ENCODE measurements at places on chromosomes 6 and 20.

- DNase-seq, result no peak
Measured at GRCh38 chr6:53608396-53608795, 57.2 kb downstream of the KLHL31 start.

GRCh38 chr6:37861452-37861851, 41.9 kb downstream of the ZFAND3 start:
- DNase-seq, result no peak

- no peak for DNase-seq
Measured at GRCh38 chr6:107571354-107571753, 81.4 kb downstream of the SOBP start.

GRCh38 chr20:46646659-46647380, 4.4 kb downstream of the SLC13A3 start:
- DNase-seq, result no peak

- no peak for DNase-seq
Measured at GRCh38 chr6:85396159-85396808, 53.6 kb upstream of the NT5E start.

GRCh38 chr20:56409521-56409920, 2.5 kb upstream of the CASS4 start:
- no peak for DNase-seq

DNA sequence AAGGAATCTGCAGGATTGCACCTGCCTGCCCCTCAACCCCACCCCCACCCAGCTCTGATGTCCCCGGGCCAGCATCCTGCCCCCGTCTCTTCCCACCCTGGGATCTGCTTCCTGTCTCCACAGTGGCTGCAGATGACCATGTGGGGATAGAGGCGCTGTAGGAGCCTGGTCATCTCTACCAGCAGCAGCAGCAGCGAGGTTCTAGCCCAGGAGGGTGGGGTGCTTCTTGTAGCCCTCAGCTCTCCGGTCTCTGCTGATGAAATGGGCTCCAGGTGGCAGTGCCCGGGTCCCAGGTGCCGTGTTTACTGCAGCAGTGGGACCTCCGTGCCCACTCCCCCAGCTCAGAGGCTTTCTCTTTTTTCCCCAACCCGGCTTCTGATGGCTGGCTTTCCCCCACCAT, 25.2 kb downstream of the CAPN11 start:
- DNase-seq, result no peak

DNA sequence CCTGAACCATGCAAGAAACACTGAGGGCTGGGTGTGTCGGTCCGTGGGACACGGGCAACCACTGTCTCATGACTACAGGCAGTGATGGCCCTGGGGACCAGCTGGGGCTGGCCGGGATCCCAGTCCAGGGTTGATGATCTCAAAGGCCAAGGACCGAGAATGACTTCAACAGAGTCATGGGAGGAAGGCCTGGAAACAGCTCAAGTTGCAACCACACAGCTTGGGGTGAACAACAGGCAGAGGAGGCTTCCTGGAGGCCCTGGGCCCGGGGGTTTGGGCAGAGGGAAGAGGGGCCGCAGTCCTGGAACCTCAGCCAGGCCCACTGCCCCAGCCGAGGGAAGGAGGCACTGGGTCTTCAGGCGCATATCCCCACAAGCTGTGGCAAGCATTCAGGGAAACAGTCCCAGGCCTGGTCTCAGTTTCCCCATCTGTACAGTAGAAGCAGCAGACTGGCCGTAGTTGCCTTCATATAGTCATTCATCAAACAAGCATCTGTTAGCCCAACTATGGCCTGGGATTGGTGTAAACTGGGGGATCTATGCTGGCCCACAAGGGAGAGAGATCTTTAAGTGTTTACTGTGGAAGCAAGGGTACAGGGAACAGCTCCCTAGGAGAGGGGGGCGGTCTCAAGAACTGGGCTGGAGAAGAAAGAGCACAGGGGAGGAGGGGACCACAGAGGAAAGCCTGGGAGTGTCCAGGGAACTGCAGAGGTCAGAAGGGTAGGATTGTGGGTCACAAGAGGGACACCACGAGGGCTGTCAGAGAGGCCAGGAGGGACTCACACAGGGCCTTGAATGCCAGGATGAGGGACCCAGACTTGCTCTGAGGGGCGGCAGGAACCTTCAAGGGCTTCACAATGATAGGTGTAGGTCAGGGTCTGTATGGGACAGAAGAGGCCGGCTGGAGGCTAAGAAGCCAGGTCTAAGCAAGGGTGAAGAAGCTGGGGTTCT, 2.1 kb downstream of the MYL9 start:
- DNase-seq, result no peak

DNA sequence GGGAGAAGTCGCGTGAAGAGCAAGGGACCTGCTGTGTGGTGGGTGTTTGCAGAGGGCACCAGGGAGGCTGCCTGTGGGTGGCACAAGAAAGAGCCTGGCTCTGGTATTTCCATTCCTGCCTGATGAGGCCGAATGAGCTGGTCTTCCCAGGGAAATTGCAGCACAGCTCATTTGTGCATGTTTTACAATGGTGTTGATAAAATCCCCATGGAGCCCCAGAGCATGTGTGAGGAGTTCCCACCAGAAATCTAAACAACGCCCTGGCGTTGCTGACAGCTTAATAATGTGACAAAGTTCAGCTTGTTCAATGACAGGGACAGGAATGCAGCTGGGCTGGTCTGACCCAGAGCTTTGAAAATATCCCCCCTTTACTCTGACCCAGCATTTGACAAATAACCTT, 135.5 kb downstream of the CLIC5 start:
- DNase-seq, result no peak

- no peak for DNase-seq
Measured at GRCh38 chr20:62220666-62221568, 839 bp upstream of the HRH3 start.

DNA sequence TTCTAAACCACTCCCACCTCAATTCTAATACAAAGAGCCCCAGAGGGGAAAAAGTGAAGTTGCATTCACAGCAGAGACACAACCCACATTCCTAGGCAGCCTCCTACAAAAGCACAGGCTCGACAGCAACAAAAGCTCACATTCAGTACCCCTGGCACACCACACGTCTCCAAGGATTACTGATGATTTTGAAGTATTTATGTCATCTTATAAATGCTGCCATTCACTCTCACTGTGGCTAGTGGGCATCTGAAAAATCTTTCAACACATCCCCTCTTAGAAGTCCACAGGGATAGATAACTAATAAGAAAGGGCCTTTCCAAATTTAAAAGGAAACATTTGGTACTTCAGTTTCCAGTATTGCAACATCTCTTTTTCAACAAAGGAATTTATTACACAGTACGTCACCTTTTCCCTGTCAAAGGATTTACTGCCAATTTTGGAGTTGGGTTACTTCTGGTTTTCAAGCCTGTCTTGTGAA, 146.7 kb downstream of the TASP1 start:
- DNase-seq, result no peak

GRCh38 chr6:29589423-29590048, 4.6 kb downstream of the OR2H2 start:
- DNase-seq, result peak; percentile 4

- no peak for DNase-seq
Measured at GRCh38 chr6:142886431-142887170, 58.4 kb downstream of the HIVEP2 start.

DNA sequence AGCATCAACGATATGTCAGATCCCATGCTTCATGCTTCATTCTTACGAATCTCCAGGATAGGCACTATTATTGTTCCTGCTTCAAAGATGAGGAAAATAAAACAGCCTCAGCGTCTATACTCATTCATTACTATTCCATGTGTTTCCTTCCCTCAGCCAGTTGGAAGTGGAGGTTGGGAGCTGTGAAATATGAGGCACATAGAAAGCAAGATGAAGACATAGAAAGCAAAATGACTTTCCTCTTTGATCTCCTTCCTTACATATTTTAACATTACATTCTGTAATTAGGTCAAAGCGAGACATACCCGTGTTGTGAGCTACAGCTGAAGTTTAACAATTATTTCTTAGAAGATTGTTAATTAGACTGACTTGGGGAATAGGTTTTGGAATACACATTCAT, 125.4 kb downstream of the FYN start:
- no peak for DNase-seq

GRCh38 chr20:19934792-19935491, 82.2 kb upstream of the NAA20 start:
- no peak for DNase-seq

DNA sequence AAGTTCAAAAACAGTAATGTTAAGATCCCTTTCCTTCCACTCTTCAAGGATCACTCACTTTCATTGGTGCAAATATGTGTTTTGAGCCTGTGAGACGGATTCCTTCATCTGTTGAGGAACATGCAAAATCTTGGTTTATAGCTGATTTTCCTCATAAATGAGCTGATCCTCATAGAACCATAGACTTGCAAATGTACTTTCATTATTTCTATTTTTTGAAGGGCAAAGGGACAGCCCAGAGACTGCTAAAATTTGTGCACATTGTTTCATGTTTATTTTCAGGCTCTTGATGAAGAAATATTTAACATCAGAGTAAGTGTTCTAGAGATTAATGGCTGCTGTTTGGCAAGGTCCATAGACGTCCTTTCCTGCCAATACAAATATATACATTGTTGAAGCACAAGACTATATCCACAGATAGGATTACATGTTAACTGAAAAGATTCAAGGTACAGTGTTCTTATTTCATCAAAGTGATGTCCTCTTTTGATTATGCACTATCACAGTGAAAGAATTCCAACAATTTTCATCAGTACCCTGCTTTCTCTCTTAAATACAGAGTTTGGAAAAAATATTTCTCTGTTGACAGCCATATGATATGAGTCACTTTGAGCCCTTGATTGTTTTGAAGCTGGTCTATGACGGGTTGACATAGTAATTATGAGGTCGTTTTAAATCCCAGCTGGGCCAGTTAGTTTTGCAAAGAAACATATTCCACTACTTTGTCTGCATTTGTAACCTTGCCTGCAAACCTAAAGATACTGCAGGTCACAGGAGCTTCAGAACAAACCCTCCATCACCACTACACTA, 95.7 kb downstream of the FILIP1 start:
- DNase-seq, result no peak

- no peak for DNase-seq
Measured at GRCh38 chr6:20688710-20689500, 154.6 kb downstream of the CDKAL1 start.

Data from T-helper 22 cell (primary cell).